ENCODE measurements at places on chromosomes 11 and 22.
A peak's percentile ranks its signal among the peaks of the same experiment; 100 is the strongest.

DNA sequence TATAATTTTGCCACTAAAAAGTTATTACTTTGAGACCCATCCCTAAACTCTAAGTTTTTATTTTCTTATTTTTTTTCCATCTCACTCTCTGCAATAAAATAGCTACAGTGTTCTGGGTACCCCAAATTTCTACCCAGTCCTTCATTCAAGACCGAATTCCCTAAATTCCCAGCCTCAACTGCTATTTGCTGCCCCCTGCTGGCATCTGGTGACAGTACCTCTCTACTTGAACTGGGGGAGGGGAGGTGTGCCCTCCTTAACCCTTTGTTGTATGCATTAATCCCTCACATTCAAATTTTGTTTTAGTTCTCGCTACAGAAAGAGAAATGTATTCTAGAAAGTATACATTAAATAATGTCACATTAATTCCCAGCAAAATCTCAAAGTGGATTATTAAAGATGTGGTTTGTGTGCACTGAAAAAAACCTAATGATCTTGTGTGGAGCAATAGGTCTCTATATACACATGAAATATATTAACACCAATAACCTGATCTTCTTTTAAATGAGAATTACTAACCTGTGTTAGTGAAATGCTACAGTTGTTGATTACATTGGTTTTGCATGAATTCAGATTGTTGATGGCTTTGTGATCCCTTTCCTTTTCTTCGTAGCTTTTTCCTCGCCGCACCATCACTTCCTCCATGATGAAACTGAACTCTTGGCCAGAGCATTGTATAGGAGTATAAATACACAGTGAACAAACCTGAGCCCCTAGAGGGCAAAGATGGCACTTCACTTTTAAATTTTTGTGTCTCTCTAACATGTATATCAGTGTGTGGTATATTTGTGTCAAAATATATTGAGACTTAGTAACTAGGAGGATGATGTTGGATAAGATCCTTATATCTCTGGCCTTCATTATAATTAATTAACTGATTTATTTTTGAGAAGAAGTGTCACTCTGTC, 590.0 kb downstream of the METTL15 start:
- DNase-seq, result peak; percentile 61

- DNase-seq, result no peak
These were observed 168.3 kb downstream of the BRD1 start for GRCh38 chr22:49659281-49659923.

DNA sequence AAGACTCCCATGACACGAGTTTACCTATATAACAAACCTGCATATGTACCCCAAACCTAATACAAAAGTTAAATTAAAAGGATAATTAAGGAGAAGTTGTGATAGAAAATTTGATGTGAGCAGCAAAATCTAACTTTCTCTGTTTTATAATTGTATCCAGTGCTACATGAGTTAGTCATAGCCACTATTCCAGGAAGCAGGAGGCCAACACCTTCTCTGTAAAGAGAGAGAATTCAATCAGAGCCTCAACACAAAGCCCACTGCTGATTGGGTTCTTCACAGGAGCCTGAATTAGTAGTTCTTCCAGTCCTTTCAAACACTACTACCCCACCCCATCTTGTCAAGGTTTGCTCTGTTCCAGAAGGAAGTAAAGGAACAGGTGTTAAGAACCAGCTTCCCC, 84.2 kb downstream of the BLID start:
- DNase-seq, result no peak

- DNase-seq, result peak; percentile 44
These were observed 21.0 kb downstream of the LDLRAD3 start for GRCh38 chr11:35964841-35965240.

- no peak for DNase-seq
These were observed 16.3 kb downstream of the ADORA2A start for GRCh38 chr22:24443668-24444067.

- DNase-seq, result no peak
These were observed 515.7 kb downstream of the BUD13 start for GRCh38 chr11:116257092-116257491.

DNA sequence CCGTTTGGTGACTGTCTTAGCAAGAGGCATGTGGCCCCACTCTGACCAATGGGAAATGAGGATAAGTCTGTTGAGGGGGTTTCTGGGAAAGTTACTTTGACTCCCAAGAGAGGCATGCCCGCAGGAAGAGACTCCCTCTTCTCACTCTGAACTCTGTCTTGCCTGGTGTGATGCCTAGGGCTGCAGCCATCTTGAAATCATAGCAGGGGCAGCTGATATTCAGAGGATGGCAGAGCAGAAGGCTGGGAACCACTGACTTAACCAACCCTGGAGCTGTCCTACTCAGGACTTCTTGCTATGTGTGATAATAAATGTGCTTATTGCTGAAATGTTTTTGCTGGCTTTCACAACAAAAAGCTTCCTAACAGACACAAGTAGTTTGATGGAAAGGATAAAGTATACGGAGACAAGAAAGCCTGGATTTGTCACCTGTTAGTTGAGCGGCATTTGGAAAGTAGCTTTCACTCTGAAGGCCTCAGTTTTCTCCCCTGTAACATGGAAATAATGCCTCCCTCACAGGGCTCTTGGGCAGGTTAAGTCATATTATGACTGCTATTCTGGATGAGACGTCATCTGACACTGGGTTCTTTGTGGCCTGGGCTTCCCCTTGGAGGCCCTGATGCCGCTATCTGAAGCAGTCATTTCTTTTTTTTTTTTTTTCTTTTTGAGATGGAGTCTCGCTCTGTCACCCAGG, 128.5 kb downstream of the CEP164 start:
- no peak for DNase-seq

- no peak for DNase-seq
These were observed 272.3 kb downstream of the GUCY1A2 start for GRCh38 chr11:106745941-106746340.

- DNase-seq, result no peak
These were observed 302.2 kb downstream of the AASDHPPT start for GRCh38 chr11:106379712-106380111.

DNA sequence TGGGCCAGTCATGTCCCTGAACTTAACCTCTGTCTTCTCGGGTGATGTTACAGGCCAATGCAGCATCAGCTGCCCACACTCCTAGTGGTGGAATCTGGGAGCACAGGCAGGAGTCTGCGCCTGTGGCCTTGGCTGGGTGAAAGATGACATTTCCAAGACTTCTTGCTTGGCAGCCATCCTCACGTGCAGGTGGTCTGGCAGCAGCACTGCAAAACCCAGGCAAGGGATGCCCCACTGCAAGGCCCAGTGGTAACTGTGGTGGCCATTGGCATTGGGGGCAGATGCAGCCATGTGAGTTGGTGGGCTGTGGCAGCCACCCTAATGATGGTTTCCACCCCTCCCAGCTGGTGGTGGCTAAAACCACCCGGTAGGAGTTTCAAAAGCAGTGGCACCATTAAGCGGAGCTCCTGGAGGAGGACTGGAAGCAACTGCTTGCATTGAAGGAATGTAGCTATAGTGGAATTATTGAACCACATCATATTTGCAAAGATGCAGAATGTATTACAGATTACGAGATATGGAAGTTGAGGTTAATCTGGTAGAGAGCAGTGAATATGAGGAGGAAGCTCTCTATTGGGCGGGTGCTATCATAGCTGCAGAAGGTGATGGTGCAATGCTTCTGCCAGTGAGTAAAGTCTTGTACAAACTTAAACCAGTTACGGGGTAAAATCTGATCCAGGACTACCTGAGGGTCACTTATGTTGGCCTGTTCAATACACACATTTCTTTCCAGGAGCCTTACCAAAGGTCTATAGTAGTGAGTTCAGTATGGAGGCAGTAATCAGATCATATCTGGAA, 120.7 kb upstream of the TOP3B start:
- peak; percentile 9 for DNase-seq

DNA sequence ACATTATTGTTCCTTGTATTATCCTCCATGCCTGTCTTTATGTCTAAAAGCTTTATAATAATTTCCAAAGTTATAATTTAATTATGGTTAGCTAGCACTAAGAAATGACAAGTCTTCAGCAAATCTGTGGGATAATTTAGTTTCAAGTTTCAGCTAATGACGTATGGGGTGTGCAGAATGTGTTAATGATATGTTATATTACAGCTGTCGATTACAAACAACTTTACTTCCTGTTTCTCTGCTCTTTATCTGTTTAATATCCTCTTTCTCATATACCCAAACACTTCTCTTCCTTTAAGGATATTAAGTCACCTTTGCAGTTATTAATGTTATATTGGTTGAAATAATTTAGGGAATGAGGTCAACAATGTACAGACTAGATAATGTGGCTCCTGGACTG, 161.8 kb downstream of the CASP12 start:
- DNase-seq, result no peak

DNA sequence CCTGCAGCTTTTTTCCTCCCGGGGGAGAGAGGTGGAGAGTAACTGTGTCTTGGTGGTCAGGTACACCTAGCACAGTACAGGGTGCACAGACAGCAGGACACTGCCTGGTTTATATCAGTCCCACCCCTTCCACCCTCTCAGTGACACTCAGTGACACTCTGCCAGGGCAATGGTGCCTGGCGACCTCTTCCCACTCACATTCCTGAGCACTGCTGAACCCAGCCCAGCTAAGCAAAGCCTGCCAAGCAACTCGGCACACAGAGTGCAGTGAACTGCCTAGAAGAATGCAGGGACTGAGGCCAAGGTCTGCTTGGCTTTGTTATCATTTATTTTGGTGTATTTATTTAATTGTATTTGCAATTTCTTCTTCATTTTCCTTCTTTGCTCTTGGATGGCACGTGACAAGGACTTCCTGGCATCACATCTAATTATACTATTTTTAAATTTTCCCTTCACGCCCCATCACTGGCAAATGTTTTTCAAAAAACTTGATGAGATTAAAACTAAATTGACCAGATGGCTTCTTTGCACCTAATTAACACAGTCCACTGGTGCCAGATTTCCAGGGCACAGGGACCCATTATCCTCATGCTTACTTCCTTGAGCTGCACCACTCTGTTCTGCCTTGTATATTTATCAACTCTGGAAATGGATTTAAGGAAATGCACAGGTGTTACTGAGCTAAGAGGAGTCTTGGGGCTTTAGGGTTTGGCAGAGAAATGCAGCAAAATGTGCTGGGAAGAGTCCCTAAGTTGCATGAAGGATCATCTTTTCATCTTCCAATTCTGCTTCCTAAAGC, 205.6 kb downstream of the ADAMTS15 start:
- peak; percentile 76 for DNase-seq

GRCh38 chr22:35525687-35526332, 14.8 kb upstream of the RASD2 start:
- no peak for DNase-seq

DNA sequence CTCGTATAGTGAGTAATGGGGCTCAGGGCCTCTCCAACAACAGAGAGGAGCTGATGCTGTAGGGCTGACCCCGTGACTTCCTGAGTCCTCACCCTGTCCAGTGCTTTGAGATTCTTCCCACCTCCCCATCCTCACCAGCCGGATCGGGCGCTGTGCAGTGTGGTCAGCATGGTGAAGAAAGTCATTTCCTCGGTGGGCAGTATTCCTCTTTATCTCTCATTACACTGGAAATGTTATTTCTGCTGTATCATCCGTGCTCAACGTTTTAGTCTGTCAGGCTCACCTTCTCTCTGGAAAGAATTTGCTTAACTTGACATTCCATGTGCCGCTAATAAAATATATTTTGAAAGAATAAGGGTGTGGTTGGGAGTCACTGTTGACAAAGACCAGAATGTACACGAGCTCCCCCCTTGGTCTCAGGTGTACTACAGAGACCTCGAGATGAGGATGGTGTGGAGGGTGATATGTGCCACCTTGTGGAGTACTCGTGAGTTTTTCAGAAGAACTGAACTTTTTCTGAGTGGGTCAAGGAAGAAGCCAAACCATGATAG, 25.7 kb upstream of the SCGB1A1 start:
- no peak for DNase-seq

- DNase-seq, result peak; percentile 4
These were observed 27.2 kb downstream of the EIF3M start for GRCh38 chr11:32610797-32611352.
